ENCODE measurements at places on chromosomes 7 and 10. TPM values are rescaled to one million over a fixed set of nuclear protein-coding genes. Genes with fewer than 3 reads are reported as not detected.

SERPINE1 gene
- 1,665 TPM for total RNA-seq

PLXNA4 gene
- 1.1 TPM for total RNA-seq

TRIM73 gene
- total RNA-seq: 1.7 TPM

PRLHR gene
- total RNA-seq: not detected

SPDYE1 gene
- total RNA-seq: not detected

MEOX2 gene
- total RNA-seq: not detected

SPDYE11 gene
- not detected for total RNA-seq

ADAM12 gene
- total RNA-seq: 4.3 TPM

GRM3 gene
- not detected for total RNA-seq

TBC1D12 gene
- total RNA-seq: 5.9 TPM

RASA4B gene
- 2.1 TPM for total RNA-seq

SLC26A5 gene
- not detected for total RNA-seq

KAZALD1 gene
- total RNA-seq: 3.0 TPM

UPK3BL2 gene
- 2.9 TPM for total RNA-seq

C7orf57 gene
- total RNA-seq: 0.18 TPM

MBLAC1 gene
- 3.1 TPM for total RNA-seq

C10orf67 gene
- 0.17 TPM for total RNA-seq

TMEM229A gene
- total RNA-seq: not detected

WEE2 gene
- total RNA-seq: not detected

UCMA gene
- not detected for total RNA-seq

PILRA gene
- 6.3 TPM for total RNA-seq

TBX20 gene
- 1.2 TPM for total RNA-seq

ST8SIA6 gene
- 0.13 TPM for total RNA-seq

MYH16 gene
- total RNA-seq: 0.32 TPM

AVPI1 gene
- total RNA-seq: 86.3 TPM

TPST1 gene
- total RNA-seq: 8.1 TPM

STK31 gene
- total RNA-seq: 0.80 TPM

BRAF gene
- total RNA-seq: 7.1 TPM

MMRN2 gene
- 1.2 TPM for total RNA-seq

TFR2 gene
- total RNA-seq: 2.4 TPM

LRRC4 gene
- total RNA-seq: not detected

PON1 gene
- 0.64 TPM for total RNA-seq

PRR15 gene
- 2.3 TPM for total RNA-seq

APBB1IP gene
- 6.8 TPM for total RNA-seq

HACD1 gene
- total RNA-seq: 62.0 TPM

CCDC172 gene
- not detected for total RNA-seq

LBX1 gene
- not detected for total RNA-seq

FAM25G gene
- not detected for total RNA-seq

ABCB4 gene
- not detected for total RNA-seq

CYP26C1 gene
- not detected for total RNA-seq

FAM237B gene
- total RNA-seq: not detected

CAMK1D gene
- total RNA-seq: 6.3 TPM

OR13A1 gene
- total RNA-seq: not detected

MIOS gene
- 19.2 TPM for total RNA-seq

PNLIPRP2 gene
- not detected for total RNA-seq

WNT16 gene
- 0.17 TPM for total RNA-seq

PDK4 gene
- total RNA-seq: 10.3 TPM

BNIP3 gene
- 40.6 TPM for total RNA-seq

CADPS2 gene
- total RNA-seq: 0.09 TPM

ZNF736 gene
- 0.02 TPM for total RNA-seq

CNPY1 gene
- not detected for total RNA-seq
